RKO (cell line): ENCODE measurements at places on chromosomes 4 and X.

- DNase-seq: no peak
These were observed 16.0 kb upstream of the FGF16 start for GRCh38 chrX:77431227-77431626.

DNA sequence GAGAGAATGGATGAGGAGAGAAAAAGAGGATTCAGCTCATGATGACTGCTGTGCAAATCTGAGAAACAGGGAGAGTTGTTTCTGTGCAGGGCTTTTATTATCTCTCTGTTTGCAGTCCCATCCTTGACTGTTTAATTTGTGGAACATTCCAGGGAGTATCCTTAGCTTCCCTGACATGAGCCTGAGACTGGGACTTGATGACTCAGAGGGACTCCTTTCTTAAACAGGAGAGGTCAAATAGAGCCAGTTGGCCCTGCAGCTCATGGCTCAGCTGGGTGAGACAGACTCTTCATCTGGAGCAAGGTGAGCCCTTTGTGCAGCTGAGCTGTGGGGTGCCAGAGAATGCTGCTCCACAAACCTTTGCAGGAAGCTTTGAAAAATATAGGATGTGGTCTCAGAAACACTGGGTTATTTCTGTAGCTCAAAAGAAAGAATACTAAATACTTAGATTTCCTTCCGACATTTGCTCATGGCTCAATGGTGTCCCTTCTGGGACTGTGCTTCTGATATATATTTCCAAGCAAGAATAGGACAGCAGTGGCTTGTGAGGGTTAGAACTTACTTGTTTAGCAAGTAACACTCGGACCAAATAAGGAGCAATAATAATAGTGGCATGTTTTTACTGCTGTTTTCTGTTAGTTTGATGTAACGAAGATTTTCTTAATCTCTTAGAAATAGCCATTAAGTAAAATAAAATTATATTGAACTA lies 14.5 kb downstream of the ARHGAP24 start:
- no peak for DNase-seq

- DNase-seq: no peak
These were observed 311.2 kb upstream of the GATB start for GRCh38 chr4:152072001-152072485.

DNA sequence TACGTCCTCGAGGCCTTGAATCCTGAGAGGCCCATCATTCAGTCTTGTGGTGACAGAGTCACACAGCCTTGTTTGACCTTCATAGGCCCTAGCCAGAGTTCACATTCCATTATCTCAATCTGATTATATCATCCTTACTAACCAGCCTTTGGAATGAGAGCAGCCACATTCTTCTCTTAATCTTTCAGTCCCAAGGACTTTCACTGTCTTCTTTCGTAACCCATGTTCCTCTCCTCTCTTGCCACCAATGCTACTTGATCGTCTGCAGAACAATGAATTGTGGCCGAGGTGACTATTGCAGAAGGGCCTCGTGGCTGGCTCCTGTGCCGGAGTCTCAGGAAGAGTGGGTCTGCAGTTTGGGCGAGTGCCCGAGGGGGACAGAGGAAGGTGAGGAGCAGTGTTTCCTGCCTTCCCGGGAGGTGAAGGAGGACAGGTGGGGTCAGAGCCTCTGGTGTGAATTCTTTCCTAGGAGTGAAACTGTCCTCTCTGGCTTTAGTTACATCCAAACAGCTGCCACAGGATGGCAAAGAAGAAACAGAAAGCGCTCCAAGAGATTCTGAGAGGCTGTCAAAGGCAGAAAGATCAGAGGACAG lies 94.6 kb downstream of the LIMCH1 start:
- no peak for DNase-seq

GRCh38 chr4:127498366-127498765 lies 134.4 kb upstream of the INTU start:
- DNase-seq: no peak

GRCh38 chr4:74933562-74934015 lies 673 bp downstream of the PARM1 start:
- no peak for DNase-seq

GRCh38 chr4:153611679-153612078 lies 72.4 kb upstream of the TLR2 start:
- DNase-seq: no peak

- no peak for DNase-seq
These were observed 22.8 kb downstream of the HMGB2 start for GRCh38 chr4:173311368-173311767.

DNA sequence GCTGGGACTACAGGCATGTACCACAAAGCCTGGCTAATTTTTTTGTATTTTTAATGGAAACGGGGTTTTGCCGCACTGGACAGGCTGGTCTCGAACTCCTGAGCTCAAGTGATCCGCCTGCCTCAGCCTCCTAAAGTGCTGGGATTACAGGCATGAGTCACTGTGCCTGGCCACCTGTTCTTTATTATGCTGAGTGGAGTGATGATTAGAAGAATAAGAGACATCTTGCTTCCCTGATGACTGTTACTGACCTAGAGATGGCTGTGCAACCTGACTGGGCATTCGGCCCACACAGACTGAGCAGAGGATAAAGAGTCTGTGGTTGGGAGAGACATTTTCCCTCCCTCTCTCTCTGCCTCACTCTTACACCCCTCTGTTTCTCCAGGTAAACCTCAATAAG lies 56.7 kb downstream of the SPINK2 start:
- peak; percentile 42 for DNase-seq

DNA sequence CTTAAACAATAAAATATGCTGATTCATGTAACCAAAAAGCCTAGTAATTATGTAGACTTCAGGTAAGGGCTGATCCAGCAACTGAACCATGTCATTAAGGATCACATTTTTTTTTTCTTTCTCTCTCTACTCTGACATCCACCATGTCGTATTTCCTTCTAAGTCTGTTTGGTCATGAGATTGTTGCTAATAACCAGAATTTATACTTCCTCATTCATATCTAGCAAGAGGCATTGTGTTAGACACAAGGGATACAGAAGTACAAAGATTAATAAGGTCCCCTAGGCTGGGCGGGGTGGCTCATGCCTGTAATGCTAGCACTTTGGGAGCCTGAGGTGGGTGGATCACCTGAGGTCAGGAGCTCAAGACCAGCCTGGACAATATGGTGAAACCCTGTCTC lies 24.1 kb downstream of the PHEX start:
- DNase-seq: no peak

DNA sequence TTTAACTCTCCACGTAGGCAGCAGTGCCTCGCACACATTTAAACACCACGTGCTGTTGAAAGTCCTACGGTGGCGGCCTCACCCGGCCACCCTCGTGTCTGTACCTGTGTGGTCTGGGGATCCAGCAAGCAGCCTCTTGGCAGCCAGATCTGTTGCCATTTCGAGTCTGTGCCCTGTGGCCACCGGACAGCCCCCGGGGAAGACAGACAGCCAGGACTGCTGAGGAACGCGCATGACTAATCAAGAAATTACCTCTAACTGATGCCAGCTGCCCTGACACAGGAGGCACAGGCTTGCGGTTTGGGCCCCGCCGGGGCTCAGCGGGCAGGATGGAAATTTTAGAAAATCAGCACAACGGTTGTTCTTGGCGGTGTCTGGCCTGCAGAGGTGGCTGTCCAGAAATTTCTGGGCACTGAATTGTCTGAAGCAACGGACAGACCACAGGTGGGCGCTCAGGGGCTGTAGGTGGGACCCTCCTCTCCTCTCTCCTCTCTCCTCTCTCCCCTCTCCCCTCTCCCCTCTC lies 15.6 kb upstream of the ASMTL start:
- peak; percentile 41 for DNase-seq
